Stimulated activated CD4-positive, alpha-beta T cell treated with anti-CD3 and anti-CD28 coated beads, Interleukin-2, amount 100 ng/mL, for 48 hours (primary cell): ENCODE measurements at places on chromosomes 1 and 21.

- no peak for DNase-seq
These were observed 122.3 kb downstream of the ZC3H11B start for GRCh38 chr1:219490566-219490965.

DNA sequence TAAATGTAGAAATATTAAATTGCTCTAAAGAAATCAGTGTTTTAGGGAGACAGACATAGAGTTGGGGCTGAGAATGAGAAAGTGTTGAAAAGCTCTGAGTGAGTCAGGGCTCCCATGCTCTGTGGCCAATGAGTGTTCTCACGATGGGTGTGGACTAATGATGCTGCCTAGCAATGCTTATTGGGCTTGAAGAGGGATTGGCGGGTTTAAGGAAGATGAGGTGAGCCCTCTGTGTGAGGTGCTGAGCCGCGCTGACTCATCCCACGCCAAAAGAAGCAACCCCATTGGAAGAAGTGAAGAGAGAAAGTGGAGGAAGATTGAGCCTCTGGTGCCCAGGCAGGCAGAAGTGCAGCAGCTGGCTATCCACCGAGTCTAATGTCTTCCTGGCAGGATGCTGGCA lies 65.1 kb upstream of the DPT start:
- no peak for DNase-seq

- DNase-seq, result no peak
These were observed 15.6 kb downstream of the ARHGEF16 start for GRCh38 chr1:3469849-3470649.

DNA sequence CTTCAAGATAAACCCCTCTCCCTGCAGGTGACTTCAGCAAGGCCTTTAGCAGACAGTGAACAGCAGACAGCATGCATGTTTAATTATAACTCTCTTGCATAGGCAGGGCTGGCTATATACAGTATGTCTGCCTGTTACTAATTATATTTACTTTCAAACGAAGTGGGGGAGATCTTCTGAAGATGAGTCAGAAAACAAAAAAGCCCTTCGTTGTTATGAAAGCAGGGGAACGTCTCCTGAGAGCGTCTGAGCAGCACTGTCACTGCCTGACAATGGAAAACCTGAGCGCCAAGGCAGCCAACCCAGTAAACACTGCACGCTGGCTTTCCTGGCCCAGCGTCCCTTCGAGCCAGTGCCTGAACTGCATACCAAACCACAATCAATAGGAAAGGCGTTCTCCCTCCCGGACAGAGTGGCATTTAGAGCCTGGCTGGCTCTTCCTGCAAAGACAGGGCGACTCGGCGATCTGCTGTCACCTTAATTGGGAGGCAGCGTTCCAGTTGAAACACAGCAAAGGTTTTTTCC lies 54.1 kb downstream of the TOMM20 start:
- DNase-seq, result peak; percentile 54

DNA sequence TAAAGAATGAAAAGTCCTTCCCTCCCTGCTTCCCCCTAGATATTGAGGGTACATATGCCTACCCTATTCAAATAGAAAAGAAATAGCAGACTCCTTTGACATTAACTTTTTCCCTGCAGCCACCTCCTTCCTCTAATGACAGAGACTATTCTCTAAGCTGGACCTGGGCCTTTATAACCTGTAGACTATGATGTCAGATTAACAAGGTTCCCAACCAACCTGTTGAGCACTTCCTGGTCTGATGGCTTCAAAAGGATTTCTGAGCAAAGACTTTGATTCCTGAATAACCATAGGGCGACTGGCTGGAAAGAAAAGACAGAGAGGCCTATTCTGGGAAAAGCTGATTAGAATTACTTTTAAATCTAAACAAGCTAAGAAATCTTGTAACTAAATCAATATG lies 18.4 kb upstream of the C1orf216 start:
- no peak for DNase-seq

DNA sequence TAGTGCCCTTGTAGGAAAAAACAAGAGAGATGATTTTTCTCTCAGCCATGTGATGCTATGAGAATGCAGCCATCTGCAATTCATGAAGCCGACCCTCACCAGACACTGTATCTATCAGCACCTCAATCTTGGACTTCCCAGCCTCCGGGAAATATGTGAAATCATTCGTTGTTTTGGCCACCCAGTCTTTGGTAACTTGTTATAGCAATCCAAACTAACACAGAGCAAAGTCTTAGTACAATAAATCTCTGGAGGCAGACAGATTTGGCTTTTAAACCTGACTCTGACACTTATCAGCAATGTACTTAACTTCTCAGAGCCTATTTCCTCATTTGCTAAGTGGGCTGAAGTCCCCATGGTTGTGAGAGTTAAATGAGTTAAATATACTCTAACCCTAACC lies 5.1 kb upstream of the MED18 start:
- no peak for DNase-seq

DNA sequence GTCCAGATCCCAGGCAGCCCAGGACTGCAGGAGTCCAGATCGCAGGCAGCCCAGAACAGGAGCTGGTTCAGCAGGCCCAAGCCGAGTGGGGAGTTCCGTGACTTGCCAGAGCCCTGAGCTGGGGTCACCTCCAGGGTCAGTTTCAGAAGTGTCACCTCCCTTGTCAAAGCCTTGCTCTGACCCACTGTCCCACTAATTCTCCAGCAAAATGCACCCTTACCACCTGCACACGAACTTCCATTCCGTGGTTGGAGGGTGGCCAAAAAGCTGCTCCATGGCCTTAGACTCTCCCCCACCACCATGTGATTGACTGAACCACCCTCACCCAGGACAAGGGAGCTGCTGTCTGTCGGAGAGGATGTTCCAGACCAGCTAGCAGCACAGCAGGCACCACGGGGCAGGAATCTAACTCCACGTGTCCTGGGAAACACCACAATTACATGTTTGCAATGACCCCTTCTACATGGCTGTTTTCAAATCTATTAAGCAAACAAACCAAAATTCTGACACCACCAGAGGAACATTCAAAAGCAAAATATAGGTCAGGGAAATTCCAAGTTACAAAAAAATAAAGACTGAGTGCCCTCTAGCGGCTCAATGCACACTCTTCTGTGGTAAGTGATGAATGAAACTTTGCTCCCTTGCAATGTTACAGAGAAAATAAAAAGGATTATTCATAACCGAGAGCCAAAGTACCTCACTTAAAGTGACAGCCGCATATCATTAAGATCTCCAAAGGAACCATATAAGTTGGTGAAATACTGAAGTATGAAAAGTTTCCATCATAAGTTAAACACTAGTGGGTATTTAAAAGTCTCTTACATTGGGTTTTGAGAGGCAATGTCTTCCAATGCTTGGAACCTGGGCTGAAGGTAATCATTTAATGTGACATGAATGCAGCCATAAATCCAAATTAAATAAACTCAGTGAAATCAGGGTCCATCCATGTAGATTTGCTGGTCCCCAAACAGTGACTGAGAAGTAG lies 76.3 kb downstream of the NPHP4 start:
- DNase-seq, result peak; percentile 21

- no peak for DNase-seq
These were observed 55.5 kb downstream of the TRABD2B start for GRCh38 chr1:47941609-47942239.

DNA sequence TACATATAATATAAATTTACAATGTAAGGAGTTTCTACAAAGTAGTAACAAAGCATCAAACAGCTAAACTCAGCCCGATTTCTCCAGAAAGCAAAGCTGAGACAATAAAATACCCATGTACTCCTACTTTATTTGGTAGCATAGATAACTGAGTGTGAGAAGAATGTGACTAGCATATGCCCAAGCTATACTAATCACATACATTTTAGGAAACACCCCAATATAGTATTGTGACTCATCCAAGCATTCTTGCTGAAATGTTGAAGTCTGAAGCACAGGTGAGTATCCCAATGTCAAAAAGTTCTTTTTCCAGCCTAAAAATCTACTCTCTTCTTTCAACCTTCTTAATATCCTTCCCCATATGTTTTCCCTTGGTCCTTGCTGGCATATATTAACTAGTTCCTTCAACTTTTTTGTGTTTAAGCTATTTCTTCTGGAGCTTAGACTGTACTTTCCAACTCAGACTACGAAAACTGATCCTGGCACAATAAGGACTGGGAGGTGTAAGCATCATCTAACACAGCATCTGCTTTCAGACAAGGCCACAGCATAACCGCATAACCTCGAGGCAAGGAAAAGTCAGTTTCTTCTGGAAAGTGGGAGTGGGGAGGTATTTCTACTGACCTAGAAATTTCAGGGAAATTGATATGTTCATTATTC lies 163.0 kb upstream of the RNPC3 start:
- DNase-seq, result no peak

- no peak for DNase-seq
These were observed 102.5 kb downstream of the KCNN3 start for GRCh38 chr1:154767315-154768240.

- DNase-seq, result no peak
These were observed 92.5 kb downstream of the TTC3 start for GRCh38 chr21:37165586-37165985.

- no peak for DNase-seq
These were observed 14.4 kb downstream of the PRDX6 start for GRCh38 chr1:173491508-173491907.

DNA sequence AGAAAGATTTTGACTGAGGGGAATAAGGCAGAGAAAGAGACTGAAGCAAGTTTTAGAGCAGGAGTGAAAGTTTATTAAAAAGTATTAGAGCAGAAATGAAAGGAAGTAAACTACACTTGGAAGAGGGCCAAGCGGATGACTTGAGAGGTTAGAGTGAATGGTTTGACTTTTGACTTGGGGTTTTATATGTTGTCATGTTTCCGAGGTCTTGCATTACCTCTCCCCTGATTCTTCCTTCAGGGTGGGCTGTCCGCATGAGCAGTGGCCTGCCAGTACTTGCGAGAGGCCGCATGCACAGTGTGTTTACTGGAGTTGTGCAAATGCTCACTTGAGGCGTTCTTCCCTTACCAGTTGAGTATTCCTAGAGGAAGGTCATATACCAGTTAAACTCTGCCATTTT lies 13.0 kb upstream of the DENND2D start:
- DNase-seq, result no peak

GRCh38 chr1:248858096-248858890 lies 592 bp downstream of the ZNF692 start:
- DNase-seq, result peak; percentile 37
